Astrocyte of the spinal cord (primary cell): ENCODE measurements at places on chromosomes 7 and 10.

DNA sequence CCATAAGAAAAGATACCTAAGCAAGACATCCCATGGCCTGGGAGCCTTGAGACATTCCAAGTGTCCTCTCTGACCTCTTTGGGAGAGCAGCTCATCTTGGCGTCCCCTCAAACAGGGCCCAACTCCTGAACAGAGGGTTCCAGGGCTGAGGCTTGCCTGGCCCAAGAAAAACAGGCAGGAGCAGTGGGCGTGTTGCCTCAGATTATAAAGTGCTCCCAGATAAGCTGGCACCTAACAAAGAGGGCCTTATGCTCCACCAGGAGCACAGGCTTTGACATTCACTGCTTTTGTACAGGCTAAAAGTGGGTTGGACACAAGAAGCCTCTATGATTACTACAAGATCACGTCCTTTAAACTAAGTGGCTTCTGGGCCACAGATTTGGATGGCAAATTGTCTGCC is 193.1 kb downstream of the FGFR2 start:
- DNase-seq = no peak

- no peak for DNase-seq
Observed at GRCh38 chr10:12838995-12839927, 162.3 kb downstream of the CCDC3 start.

- peak; percentile 73 for DNase-seq
Observed at GRCh38 chr10:92690211-92690914, 608 bp downstream of the HHEX start.

GRCh38 chr10:50333872-50334271 is 82.6 kb upstream of the ASAH2 start:
- DNase-seq = no peak

GRCh38 chr7:154652564-154652963 is 350.4 kb downstream of the PAXIP1 start:
- DNase-seq = no peak

GRCh38 chr7:128812514-128813168 is 17.6 kb upstream of the FLNC start:
- no peak for DNase-seq

DNA sequence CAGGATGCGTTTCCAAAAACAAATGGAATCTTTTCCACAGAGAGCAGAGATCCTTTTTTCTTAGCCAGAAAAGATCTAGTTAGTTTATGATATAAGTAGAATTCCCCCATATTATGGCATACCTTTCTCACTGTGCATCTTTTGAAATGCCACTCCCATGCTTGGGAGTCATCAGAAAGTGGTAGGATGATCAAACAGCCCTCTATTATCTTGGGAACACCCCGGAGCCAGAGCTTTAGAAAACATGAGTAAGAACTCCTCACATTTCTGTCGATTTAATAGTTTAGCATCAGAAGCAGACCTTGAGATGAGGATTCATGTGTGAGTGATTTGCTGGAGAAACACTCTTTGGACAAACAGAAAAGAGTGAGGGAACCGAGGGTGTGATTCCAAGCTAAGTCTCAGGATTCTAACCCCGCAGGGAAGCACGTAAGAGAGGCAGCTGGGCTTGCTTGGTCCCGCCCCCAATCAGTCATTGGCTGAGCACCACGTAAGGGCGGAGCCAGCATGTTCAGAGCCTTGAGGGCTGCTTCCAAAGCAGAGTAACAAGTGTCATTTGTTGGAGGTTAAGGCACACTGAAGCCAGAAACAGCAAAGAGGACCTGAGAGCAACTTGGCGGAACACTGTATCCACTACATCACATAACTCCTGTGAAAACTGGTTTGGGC is 43.7 kb upstream of the NXPH1 start:
- no peak for DNase-seq
